Brain pericyte (primary cell): ENCODE measurements at places on chromosomes 3 and 15.

DNA sequence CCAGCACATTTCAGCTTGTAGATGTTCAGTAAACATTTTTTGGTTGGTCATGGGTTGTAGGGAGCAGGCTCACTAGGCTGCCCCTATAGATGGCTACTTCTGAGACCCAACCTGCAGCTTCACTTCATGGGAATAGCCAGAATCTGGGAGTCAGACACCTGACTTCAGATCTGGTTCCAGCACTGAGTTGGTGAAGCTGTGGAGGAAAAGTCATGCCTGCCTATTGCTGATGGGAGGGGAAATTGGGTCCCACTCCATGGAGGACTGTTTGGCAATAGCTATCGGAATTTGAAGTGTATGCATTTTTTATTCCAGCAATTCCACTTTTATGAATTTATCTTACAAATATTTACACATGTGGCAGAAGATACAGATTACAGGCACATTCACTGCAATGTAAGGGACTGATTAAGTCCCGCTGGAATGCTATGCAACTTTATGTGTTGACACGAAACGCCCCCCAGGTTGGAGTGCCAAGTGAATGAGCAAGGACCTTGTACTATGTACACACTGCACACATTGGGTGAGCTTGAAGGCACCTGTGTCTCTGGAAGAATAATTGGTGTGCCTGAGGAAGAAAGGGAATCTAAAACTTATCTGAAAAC is 7.8 kb upstream of the CCR1 start:
- no peak for DNase-seq

- no peak for DNase-seq
These were observed 369.5 kb downstream of the FOXP1 start for GRCh38 chr3:71214016-71214415.

DNA sequence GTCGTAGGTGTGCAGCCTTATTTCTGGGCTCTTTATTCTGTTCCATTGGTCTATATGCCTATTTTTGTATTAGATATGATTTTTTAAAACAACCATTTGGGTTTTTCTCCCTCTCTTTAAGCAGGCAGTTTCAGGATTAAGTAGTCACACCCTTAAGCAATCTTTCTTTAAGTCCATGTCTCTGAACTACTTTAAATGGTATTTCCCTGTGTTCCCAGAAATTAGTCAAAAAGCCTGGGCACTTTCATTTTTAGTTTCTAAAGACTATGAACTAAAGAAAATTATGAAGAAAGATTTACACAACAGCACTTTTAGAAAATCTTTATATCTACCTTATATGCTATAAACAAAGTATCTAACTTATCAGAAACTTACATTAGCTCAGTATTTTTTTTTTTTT is 110.3 kb downstream of the FAIM start:
- no peak for DNase-seq

DNA sequence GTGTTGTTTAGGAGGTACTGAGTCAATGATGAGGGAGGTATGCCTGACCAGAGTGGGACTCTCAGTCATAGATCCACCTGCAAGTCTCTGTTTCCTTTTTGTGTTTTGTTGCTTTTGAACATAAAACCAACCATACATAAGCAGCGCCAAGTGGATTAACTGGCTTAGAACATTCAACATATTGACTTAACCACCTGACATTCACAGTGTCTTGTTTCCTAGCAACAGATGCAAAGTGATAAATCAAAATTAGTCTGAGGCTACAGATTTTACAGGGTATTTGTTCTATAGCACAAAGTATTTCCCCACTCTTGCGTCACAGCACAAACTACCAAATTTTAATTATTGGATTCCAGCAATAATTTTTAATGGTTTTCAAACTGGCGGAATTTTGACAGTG is 283.8 kb downstream of the BBX start:
- DNase-seq, result no peak

DNA sequence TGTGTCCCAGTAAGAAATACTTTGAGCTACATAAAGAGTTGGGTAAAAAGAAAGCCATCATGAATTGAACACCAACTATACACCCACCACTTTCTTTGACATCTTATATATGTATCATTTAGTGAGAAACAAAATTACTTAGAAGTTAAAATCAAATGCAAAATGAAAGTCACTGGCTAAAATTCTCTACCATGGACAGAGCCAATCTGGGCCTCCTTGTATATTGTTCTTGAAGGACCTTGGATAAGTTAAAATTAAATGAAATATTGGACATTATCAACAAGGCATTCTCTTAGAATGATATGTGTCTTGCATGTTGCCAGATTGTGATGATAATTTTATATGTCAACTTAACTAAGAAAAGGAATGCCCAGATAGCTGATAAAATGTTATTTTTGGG is 64.2 kb upstream of the CHL1 start:
- DNase-seq, result no peak

DNA sequence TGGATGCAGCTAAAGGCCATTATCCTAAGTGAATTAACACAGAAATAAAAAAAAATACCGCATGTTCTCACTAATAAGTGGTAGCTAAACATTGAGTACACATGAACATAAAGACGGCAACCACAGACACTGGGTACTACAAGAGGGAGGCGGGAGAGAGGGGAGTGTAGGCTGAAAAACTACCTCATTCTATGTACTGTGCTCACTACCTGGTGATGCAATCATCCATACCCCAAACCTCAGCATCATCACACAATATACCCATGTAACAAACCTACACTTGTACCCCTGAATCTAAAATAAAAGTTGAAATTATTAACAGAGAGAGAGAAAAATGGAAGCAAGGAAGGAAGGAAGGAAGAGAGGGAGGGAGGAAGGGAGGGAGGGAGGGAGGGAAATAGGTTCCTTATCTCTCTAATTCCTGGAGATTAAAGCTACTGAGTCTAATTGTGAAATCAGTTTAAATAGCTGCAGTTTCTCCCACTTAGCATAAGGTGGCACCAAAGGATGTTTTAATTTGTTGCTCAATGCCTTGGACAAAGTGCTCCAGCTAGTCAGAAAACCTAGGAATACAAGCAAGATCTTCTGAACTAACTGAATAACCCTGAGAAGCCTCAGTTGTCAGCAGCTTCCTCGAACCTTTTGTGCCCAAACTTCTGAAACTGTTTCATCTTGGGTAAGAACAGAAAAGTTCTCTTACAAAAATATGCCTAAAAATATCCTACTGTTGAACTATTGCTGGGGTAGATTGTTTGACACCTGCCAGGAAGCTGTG is 79.4 kb upstream of the ATP11B start:
- DNase-seq, result no peak

DNA sequence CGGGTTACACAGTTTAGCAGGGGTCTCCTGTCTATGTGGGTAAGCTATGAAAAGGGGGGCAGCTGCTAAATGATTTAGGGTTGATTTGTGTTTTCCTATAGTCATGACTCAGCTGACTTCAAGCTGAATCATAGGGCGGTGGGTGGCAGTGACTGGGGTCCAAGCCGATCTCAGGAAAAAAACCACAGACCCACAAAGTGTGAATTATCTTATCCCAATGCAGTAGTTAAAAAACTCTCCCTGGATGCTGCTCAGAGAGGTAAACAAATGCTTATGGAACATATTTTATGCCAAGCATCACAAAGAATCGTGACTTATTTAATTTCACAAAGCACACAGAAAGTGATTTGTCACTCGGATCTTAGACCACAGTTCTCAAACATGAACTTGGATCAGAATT is 18.4 kb upstream of the TOPAZ1 start:
- no peak for DNase-seq

DNA sequence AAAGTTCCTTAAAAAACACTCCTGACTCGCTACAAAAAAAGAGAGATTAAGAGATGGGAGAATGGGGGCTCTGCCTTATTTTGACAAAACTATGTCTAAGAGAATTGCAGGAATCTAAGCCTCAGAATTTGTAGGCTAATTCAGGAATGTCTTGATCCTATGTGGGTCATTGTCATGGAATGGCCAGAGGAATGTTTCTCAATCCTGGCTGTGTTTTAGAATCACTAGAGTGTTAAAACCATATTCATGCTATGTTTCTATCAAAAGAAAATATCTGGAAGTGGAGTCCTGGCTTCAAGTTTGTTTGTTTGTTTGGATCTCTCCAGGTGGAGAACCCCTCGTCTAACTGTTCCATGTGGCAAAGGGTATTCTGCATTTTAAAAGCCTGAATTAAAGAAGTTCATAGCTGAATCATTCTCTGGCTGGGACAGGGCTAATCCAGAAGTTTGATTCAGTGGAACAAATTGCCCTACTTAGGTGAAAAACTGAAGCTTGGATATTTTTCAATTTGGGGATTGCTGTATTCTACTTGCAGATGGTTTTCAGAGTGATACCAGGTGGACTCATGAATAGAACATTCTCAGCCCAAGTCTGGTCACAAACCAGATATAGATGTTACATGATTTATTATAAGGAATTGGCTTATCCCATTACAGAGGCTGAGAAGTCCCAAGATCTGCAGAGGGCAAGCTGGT is 28.2 kb downstream of the GJD2 start:
- no peak for DNase-seq

DNA sequence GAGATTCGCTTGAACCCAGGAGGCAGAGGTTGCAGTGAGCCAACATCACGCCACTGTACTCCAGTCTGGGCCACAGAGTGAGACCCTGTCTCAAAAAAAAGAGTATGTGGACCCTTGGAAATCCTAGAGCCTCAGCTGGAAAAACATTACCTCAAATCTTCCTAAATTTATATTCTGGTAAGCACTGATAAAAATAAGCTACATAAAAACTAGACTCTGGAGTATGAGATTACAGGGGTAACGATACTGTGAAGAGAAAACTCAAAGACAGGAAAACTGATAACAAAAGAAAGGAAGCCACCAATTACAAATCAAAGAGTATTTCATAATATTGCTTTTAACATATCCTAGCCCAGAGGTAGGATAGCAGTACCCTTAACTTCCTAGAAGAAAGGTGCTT is 30.3 kb downstream of the SETD2 start:
- DNase-seq, result no peak

DNA sequence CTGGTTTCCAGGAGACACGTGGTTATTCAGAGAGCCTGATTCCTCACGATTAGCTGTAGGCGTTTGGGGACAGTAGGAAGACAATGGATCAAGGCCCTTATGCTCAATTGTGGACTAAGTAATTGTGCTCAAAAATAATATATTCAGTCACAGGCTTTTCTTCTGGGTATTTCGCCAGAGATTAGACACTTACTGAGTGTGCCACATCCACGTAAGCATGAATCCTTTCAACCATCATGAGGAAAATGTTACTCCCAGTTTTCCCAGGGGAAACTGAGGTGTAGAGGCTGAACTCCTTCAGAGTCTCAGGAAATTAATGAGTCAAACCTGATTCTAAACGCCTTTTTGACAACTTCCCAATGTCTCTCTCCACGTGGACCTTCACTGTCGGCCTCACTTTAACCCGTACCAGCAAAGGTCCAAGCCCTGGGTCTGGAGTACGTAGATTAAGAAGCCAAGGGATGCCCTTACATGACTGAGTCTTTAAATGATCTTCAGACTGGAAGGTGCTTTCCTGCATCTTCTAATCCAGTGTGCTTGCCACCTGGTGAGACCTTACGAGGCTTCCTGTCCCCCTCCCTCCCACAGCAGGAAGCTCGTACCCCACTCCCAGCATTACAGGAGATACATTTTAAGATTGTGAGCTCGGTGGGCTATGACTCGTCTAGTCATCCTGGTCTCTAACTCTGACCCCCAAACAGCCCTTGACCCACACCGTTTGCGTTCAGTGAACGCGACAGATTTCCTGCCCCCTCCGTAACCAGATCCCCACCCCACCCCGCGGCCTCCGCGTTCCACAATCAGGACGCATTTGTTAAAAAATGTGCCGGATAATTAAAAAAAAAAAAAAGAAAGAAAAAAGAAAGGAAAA is 1.7 kb downstream of the PKM start:
- DNase-seq, result no peak
